Stimulated activated CD4-positive, alpha-beta T cell treated with anti-CD3 and anti-CD28 coated beads, Interleukin-4, amount 100 ng/mL, for 1 hour (primary cell): ENCODE measurements at places on chromosomes 16 and 17.

- peak; percentile 73 for DNase-seq
Observed at GRCh38 chr16:81006211-81006812, 373 bp downstream of the CMC2 start.

GRCh38 chr16:57277586-57277985 lies 6.9 kb downstream of the PLLP start:
- peak; percentile 36 for DNase-seq

DNA sequence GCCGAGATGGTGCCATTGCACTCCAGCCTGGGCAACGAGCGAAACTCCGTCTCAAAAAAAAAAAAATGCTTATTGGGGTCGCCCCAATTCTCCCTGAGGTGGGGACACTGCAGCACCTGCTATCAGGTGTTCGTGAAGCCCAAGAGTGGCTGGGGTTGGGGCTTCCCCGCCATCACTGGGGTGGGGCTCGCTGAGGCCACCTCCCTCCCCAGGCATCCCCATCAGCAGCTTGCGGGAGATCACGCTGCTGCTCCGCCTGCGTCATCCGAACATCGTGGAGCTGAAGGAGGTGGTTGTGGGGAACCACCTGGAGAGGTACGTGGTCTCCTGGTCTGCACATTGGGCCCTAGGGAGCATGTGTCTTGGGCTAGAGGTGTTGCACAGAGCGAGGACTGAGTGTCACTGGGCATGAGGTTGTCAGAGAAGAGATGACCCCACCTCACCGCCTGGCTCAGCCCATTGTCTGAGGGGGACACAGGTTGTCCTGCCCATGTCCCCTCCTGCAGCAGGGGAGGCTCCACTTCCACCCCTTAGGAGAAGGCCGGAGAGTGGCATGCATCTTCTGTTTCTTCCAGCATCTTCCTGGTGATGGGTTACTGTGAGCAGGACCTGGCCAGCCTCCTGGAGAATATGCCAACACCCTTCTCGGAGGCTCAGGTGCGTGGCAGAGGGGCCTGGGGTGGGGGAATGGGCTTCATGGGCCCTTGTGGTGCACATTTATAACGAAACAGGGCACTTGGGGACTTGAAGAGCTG lies 4.9 kb downstream of the CDK10 start:
- DNase-seq, result no peak

- DNase-seq, result no peak
Observed at GRCh38 chr17:9571201-9571600, 4.4 kb downstream of the STX8 start.

- no peak for DNase-seq
Observed at GRCh38 chr16:74680681-74681080, 14.0 kb upstream of the RFWD3 start.
